Trophoblast cell (in vitro differentiated cells and primary cell): ENCODE measurements at places on chromosomes 2 and 18.

GRCh38 chr18:22694954-22695353, 238.2 kb upstream of the RBBP8 start:
- DNase-seq, result peak; percentile 82

DNA sequence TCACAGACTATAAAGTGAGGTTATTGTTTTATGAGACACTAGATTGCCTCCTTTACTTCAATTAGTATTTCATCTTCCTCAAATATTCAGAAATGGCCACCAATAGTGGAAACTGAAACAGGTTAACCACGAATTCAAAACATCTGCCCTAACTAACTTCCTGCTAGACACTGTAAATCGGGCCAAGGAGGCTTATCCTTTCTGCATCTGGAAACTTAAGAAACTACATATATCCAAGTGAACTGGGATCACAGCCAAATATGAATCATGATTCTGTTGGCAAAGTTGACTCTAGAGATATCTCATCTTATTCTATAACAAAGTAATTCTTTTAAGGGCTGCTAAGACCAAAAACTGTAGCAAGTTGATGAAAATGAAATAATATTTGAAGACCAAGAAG, 136.6 kb upstream of the ZC3H15 start:
- no peak for DNase-seq

- no peak for DNase-seq
Observed at GRCh38 chr2:212488611-212489010, 50.0 kb downstream of the ERBB4 start.

GRCh38 chr2:132538331-132538855, 121.8 kb downstream of the GPR39 start:
- DNase-seq, result no peak

DNA sequence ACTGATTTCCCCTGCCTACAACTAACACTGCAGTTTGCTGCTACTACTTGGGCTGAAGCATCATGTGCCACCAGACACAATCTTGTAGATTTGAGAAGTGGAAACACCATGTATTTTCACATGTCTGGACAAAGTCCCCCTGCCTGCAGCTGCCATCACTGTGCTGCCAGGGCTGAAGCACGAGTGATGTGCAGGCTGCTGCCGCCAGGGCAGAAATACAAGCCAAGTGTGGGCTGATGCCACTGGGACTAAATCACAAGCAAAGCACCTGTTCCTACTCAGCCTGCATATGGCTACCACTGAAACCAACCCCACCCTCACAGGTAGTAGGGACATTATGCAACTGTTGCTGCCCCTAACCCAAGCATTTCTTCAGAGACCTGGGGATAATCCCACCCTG, 179.5 kb upstream of the SLC35G4 start:
- DNase-seq, result no peak
